ENCODE measurements at places on chromosomes 16 and 17.

DNA sequence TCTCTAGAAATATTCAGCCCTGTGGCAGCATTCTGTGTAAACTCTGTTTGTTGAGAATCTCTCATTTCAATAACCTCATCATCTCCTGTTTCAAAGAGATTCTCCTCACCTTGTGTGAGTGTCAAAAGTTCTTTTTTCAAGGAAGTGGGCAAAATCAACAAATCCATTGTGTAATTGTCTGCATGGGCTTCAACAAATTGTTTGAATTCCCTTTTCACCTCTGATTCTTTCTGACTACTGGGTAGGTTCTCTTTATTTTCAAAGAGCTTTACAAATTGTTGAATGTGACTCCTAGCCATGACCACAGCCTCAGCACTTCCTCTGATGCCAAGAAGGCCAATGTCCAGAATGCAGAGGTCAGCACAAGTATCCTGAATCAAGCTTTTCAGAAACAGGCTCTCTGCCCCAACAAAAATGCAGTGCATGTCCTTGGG lies 48.0 kb downstream of the N4BP1 start:
- no peak for DNase-seq

DNA sequence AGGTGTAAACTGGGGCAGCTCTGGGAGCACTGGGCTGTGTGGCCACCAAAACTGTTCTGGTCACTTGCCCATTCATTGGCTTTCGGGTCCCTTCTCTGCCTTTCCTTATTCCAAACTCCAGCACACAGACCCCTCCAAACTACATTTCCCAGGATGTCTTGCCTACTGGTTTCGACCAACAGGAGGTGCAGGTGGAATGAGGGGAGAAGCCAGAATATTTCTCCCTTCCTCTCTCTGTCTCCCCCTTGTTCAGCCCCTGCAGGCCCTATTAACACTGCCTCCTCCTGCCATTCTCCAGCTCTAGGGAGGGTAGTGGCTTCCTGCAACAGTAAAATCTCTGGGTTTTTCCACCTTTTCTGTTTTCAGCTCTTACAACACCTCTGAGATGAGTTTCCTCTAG lies 13.2 kb upstream of the NAGPA start:
- DNase-seq: no peak

GRCh38 chr16:56728980-56729734 lies 772 bp upstream of the NUP93 start:
- no peak for DNase-seq

DNA sequence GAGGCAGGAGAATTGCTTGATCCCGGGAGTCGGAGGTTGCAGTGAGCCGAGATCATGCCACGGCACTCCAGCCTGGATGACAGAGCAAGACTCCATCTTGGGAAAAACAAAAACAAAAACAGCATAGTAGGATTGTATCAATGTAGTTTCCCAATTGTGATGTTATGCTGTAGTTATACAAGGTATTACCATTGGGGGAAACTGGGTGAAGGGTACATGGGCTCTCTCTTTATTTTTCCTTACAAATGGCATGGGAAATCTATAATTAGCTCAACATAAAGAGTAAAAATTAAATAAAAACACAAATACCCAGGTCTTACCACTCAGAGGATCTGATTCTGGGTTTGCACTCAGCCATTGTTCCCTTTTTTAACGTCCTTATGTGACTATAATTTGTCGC lies 107.9 kb downstream of the KATNIP start:
- DNase-seq: no peak

- no peak for DNase-seq
Measured at GRCh38 chr17:77456271-77456950, 315.6 kb downstream of the SEC14L1 start.

GRCh38 chr17:28169621-28170349 lies 127.3 kb downstream of the NLK start:
- DNase-seq: no peak

DNA sequence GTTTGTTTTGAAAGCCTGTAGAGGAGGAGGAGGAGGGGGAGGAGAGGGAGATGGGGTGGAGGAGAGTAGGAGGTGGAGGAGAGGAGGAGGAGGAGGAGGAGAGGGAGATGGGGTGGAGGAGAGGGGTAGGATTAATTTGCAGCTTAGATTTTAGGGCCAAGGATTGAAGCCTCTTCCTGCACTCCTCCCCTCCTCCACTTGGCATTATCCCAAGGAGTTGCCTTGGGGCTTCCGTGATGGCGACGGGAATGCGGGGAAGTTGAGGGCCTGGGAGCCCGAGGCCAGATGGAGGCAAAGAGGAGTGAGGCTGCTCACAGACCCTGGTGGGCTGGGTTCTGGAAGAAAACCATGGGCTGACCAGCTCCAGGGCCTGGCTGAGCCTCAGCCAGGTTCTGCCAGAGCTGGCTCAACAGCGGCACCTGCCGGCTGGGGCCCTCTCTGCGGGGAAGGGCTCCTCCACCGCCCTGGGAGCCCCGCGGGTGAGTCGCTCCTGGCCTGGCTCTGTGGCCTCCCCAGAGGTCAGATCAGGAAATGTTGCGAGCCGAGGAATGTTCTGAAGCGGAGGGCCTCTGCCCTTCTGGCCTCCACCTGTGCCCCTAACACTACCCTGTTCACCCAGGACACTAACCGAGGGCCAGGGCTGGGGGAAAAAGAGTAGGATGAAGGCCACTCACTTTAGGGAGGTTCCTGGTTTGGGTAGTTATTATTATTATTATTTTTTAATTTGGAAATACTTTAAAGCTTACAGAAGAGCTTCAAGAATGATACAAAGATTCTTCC lies 23.9 kb upstream of the FMNL1 start:
- peak; percentile 48 for DNase-seq

- DNase-seq: no peak
Measured at GRCh38 chr16:87982581-87983041, 31.4 kb downstream of the BANP start.

DNA sequence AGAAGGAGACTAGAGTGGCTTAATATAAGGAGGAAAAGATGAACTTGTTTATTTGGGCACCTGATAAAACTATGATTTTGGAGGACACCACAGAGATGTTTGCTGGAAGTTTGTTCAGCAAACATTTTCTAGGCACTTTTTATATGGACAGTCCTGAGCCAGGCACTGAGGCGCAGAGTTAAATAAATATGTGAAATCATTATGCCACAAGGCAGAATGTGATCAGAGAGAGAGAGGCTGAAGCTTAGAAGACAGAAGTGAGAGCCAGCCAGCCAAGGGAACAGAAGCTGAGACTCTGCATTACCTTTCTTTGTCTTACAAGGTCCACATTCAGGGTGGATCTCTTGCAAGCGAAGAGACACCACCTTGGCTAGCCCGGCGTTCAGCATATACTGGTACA lies 21.4 kb downstream of the GTF3C1 start:
- no peak for DNase-seq

DNA sequence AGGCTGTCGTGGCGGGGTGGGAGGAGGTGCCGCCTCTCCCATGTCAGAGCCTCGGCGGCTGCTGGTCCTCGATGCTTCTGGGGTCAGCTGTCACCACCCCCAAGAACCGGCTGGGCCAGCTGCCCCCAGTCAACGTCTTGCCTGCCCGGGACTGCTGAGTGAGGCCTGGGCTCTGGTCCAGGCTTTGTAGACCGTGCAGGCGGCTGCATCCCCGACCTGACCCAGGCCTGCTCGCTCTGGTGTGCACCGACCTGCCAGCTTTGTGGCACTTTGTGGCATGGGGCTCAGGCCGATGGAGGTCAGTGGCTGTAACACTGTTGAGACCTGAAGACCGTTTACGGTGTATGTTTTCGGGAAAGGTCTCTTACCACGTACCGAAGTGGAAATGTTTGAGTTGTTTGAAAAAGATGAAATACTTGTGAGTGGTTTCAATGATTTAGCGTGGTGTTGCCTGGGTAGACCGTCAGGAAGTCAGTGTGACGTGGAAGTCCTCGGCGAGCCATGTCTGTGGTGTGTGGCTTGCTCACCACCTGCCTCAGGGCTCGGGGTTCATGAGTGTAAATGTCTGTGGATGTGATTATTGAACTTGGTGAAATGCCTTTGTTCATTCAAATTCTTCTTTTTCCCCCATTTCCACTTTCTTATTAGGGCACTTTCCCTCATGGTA lies 53.2 kb upstream of the ZNF750 start:
- DNase-seq: no peak

DNA sequence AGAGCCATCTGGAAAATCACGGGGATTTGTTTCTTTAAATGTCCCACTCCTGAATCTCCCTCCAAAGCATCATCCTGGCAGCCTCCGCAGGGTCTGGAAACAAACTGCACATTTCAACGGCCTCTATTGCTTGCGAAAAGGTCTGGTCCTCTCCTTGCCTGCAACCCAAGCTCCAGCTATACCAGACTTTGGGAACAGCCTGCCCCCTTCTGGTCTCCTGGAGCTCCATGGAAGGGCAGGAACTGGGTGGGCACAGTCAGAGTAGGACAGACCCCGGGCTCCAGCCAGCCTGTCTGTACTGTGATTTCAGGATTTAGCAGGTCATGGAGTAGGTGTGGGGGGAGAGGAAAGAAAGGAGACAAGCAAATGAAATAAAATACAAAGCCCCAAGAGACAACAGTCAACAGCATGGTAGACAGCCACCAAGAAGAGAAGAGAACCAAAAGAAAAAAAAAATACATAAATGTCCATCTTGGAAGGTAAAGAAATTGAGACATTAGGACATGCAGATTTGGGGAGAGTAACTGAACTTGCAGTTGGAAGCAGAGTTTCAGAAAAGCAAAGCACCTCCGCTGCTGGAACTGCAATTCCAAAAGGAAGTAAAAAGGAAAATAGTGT lies 2.7 kb downstream of the XYLT1 start:
- no peak for DNase-seq

GRCh38 chr17:354651-355556 lies 2.3 kb upstream of the RPH3AL start:
- DNase-seq: no peak

- DNase-seq: no peak
Measured at GRCh38 chr16:65306722-65307121, 184.9 kb upstream of the CDH11 start.

DNA sequence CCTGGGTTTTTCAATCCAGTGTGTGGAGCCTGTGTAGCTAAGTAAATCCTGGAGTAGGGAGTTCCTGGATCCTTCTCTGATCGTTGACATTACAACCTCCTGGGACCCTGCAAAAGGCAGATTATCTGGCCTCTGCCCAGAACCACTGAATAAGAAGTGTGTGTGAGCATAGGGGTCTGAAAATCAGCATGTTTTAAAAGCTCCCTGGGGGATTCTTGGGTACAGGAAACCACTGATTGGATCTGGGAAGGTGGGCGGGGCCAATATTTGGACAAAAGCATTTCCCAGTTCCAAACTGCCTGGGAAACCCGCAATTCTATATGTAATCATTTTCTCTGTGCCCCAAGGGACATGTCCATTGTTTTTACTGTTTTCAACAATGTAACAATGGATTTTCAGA lies 27.2 kb upstream of the BEAN1 start:
- no peak for DNase-seq

GRCh38 chr17:74442291-74442669 lies 10.4 kb downstream of the GPRC5C start:
- DNase-seq: no peak

- no peak for DNase-seq
Measured at GRCh38 chr16:1560866-1561265, 27.4 kb downstream of the TMEM204 start.

DNA sequence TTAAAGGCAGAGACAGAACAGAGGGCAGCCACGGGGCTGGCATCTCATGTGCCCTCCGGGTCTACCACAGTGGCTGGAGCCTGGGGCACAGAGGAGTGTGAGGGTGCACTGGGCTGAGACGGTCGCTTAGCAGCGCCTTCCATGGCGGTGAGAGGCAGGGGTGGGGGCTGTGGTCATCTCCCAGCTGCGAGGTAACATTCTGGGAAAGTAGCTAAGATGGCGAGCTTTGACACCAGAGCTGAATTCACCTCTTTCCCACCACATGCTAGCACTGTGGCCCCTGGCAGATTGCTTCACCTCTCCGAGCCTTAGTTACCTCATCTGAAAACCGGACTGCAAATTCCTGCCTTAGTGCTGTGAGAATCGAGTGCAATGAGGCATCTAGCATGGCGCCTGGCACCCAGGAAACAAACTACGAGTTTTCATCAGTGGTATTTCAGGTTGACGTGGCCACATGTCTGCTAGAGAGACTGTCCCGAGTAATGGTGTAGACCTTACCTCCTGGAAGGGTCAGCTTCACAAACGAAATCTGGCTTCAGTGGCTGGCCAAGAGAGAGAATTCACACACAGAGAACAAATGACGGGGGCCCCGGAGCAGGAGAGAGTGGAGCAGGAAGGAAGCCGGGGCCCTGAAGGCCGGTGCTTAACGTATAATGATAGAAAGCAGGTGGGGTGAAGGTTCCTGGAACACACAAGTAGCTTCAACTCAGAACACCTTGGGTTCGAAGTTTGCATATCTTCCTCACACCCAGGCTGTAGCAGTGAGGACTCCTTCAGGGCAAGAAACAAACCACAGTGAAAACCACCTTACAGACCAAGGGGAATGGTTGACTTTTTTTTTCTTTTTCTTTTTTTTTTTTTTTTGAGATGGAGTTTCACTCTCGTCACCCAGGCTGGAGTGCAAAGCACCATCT lies 63.9 kb upstream of the RPH3AL start:
- DNase-seq: no peak

DNA sequence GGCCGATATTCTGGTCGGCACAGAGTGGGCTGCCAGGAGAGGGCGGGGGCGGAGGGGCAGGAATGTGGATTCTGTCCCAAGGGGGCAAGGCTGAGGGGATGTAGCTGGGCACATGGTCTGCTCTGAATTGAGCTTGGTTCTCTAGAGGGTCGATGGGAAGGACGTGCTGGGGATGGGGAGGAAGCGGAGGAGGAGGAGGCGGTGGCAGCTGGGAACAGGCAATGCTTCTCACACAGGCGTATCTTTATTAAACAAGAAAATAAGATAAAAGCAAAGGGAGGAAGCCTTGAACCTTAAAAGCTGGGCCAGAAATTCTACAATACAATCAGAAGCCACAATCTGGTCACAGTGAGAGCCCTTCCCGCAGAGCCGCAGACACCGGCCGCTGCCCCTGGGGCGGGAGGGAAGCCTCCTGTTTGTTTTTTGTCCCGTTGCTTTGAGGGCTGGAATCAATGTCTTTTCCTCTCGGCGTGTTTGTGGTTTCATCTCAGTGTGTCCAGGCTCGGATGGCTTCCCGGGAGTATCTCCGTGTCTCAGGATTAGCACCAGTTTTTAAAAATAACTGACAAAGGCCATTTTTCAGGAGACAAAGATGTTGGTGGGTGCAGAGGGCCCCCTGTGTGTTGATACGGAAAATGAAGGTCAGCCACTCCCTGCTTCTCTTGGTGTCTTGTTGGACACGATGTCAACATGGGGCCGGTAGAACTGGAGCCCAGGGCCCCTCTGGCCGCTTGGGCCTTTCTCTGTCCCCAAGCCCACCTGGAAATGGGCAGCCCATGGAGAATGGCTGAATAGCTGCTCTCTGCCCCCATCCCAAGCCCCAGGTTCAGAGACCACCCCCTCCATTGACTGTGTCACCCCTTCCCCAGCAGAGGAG lies 12.3 kb upstream of the SLC7A5 start:
- DNase-seq: no peak

DNA sequence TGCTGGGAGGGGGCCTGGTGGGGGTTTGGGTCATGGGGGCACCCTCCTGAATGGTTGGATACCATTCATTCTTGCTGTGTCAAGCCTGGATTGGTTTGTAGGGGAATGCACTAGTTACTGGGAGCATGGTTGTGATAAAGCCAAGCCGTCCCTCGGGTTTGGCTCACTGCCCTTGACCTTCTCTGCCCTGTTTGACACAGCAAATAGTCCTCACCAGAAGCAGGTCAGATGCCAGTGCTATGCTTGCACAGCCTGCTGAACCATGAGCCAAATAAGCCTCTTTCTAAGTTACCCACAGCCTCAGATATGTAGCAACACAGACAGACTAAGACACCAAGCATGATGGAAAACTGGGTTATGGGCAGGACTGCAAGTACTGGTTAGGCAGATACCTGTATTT lies 14.6 kb downstream of the ZNF778 start:
- DNase-seq: no peak

All from thymus (tissue), 14 donors.